ENCODE measurements at places on chromosomes 13 and 19. TPM values are rescaled to one million over a fixed set of nuclear protein-coding genes. Genes with fewer than 3 reads are reported as not detected.

AMER2 gene
- 21.0 TPM for total RNA-seq

RELB gene
- total RNA-seq = 2.4 TPM

ZNF90 gene
- 2.8 TPM for total RNA-seq

DNA sequence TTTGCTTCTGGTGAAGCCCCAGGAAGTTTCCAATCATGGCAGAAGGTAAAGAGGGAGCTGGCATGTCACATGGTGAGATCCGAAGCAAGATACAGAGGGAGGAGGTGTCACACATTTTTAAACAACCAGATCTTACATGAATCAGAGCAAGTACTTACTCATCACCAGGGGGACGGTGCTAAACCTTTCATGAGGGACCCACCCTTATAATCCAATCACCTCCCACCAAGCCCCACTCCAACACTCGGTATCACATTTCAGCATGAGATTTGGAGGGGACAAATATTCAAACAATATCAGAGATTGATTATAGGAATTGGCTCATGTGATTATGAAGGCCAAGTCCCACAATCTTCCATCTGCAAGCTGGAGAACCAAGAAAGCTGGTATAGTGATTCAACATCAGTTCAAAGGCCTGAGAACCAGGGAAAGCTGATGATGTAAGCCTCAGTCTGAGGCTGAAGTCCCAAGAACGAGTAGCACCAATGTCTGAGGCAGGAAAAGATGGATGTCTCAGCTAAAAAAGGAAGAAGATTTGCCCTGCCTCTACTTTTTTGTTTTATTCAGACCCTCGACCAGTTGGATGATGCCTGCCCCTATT is 58.6 kb upstream of the WDFY2 start:
- no peaks in the 10 kb centered on the region for H3K36me3 ChIP-seq
- H3K27ac ChIP-seq = no peak overlapping the region
- no peak overlapping the region for H3K4me3 ChIP-seq
- no peak for DNase-seq
- peaks cover 6% of the 10 kb centered on the region for H3K4me1 ChIP-seq
- H3K27me3 ChIP-seq = no peaks in the 10 kb centered on the region

GRCh38 chr19:46714444-46715106 is 2.3 kb downstream of the PRKD2 start:
- H3K4me3 ChIP-seq = peak overlapping the region; percentile 77
- H3K36me3 ChIP-seq = peaks cover 31% of the 10 kb centered on the region
- H3K27me3 ChIP-seq = no peaks in the 10 kb centered on the region

DNA sequence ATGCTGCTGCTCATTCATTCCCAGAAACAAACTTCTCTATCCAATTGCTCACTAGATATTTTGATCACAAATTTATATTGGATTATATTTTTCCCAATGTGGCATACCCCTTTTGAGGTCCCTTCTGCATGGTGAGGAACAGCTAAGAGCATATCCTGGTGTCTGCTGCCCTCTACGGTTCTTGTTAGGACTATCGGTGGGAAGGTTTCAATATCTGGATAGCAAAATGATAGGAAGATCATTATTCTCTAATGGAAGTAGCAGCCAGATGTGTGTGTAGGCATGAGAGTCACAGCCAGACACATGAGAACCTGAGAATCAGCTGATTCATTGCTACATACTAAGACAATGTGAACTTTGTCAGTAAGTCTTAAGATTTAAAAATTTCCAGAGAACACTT is 1422.4 kb upstream of the MIR17HG start:
- H3K4me3 ChIP-seq = no peak overlapping the region
- H3K36me3 ChIP-seq = no peaks in the 10 kb centered on the region
- H3K27ac ChIP-seq = no peak overlapping the region
- no peak for DNase-seq

DNA sequence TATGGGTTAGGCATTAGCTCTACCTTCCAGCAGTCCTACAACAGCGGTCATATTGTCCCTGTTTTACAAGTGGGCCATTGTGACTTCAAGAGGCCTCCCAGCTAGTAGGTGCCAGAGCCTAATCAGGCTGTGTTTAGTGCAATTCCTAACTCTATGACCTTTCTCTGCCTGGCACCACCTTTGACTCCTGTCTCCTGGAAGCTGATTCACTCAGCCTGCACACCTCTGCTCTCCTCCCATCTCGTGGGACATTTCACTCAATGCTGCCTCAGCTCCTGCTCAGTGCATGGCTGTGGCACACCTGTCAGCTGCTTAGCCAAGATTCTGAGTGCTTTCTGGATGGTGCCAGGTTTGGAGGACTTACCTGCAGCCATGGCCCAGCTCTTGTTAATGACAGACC is 9.5 kb upstream of the GJB6 start:
- H3K36me3 ChIP-seq = no peaks in the 10 kb centered on the region
- no peak overlapping the region for H3K4me3 ChIP-seq
- no peak overlapping the region for H3K27ac ChIP-seq

GRCh38 chr19:16779539-16780163 is 49.5 kb upstream of the SIN3B start:
- H3K27me3 ChIP-seq = no peaks in the 10 kb centered on the region
- no peak overlapping the region for H3K4me3 ChIP-seq
- no peaks in the 10 kb centered on the region for H3K36me3 ChIP-seq
- no peak overlapping the region for H3K27ac ChIP-seq
- no peaks in the 10 kb centered on the region for H3K4me1 ChIP-seq

DNA sequence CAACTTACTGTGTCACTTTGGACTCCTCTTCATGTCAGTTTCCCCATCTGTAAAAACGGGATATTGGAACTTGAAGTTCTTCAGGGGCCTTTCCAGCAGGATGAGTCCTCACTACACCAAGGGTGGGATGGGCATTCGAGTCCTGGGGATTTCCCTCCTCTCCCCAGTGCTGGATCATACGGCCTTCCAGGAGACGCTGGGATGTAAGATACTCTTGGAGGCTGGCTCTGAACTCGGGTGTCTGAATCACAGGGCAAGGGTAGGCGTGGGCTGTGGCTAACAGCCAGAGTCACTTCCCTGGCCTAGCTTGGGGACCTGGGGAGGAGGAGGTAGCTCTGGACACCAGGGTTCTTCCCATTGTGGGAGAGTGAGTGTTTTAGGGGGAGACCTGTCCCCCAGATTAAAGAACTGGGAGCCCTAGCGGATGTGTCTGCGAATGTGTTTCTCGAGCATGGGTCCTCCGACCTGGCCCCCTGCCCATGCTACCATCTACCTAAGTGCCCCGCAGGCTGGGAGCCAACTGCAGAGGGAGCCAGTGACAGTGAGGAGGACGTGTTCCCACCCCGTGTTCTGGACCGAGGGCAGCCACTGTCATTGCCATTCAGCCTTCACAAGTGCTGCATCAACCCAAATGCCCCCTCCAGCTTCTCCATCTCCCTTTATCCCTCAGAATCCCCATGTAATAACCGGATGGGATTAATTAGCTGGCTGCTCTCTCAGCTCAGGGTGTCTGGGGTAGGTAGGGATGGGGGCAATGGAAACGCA is 2.4 kb upstream of the CYTH2 start:
- H3K27me3 ChIP-seq = no peaks in the 10 kb centered on the region
- H3K4me3 ChIP-seq = no peak overlapping the region
- H3K36me3 ChIP-seq = peaks cover 40% of the 10 kb centered on the region
- H3K27ac ChIP-seq = no peak overlapping the region
- H3K4me1 ChIP-seq = peaks cover 23% of the 10 kb centered on the region
